T-helper 2 cell treated with Interferon-gamma antibody and Interleukin-4, amounts not matched to agents 5 μg/mL and 100 μg/mL, for 36 hours (primary cell): ENCODE measurements at places on chromosomes 2 and 18.

- no peak for DNase-seq
Measured at GRCh38 chr2:136359121-136359965, 241.4 kb upstream of the CXCR4 start.

DNA sequence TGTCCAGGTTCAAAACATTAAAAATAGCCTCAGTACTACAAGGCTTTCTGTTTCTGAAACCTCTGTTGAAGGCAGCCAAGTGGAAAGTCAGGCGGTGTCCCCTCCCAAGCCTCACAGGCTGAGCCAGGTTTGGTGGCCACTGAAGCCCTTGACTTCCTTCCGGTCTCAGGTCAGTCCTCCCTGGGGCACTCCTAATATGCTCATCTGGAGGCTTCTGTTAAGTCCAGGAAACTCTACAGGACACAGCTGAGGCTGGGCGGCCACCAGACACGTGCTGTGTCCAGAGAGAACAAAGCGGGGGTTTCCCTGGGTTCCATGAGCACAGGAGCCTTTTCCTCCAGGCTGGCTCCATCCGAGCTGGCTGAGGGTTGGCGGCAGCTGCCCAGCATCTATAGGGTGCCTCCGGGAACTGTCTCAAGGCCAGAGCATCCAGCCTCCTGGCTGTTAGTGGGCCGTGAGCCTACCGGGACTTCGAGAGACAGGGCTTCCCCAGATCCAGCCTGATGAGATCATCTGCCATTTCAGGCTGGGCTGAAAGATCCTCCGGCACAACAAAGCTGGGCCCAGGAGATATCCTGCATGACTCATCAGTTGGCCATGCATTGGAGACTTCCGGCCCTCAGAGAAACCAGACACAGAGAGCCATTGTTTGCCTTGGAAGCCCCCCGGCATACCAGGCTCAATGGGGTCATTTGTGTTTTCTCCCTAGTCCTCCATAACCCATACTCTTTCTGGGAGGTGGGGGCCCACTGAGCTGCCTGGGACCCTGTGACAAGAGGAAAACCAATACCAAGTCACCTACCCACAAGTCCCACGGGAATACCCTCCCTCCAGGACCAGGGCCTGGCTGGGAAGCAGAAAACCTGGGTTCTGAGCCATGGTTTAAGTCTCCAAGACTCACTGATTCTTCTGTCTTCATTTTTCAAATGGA, 71.7 kb downstream of the HS1BP3 start:
- no peak for DNase-seq

DNA sequence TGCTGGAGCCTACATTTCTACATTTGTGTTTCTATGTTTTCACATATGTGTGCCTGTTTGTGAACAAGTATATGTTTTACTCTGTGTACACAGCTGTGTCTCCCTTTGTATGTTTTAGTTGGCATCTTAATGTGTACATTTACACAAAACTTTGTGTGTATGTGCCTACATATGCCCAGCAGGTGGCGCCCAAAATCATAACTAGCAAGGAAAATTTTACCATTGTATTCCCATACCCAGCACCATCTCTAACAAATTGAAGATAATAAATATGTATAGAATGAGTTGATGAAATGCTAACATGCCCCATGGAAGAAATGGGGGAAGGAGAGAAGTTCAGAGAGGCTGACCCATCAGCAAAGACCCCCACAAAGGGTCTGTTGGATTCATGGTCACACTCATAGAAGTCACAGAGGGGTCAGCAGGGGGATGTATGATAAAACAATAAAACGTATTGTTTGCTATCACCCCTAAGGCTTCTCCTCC, 48.1 kb downstream of the PKDCC start:
- peak; percentile 36 for DNase-seq

DNA sequence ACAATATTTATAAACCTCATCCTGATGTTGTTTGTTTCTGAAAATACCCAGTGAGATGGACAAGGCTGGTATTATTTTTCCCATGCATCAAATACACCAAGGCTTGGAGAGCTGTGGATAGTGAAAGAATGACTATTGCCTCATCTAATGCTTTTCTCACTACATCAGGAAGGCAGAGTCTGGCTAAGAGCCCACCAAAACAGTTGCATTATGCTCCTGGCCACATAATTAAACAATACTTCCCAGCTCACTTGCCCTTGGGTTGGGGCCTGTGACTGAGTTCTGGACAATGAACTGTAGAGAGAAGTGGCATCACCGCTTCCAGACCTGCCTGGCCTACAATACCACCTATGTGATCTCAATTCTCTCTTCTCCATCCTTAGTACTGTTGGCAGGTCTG, 46.4 kb upstream of the REEP1 start:
- DNase-seq, result no peak

- no peak for DNase-seq
Measured at GRCh38 chr18:3626929-3627458, 177.0 kb downstream of the TGIF1 start.

DNA sequence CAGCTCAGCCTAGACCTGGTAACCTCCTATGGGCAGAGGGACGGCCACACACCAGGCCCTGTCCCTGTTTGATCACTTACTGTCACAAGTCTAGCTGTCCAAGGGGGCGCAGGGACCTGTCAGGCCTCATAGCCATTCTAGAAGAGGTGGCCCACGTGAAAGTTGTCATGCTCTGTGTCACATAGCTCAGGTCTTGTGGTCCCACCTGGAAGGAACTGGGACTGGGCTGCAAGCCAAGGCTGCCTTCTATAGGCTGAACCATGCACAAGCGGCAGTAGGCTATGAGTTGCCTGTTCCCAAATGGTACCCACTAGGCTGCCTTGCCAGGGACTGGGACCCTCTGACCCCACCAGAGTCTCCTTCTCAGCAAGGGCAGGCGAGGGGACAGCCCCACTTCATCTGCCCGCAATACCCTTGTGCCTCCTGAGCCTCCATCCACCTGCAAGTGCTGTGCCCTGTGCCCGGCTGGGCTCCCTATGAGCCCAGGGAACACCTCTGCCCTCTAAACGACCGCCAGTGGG, 177.5 kb downstream of the ANAPC1 start:
- DNase-seq, result no peak

DNA sequence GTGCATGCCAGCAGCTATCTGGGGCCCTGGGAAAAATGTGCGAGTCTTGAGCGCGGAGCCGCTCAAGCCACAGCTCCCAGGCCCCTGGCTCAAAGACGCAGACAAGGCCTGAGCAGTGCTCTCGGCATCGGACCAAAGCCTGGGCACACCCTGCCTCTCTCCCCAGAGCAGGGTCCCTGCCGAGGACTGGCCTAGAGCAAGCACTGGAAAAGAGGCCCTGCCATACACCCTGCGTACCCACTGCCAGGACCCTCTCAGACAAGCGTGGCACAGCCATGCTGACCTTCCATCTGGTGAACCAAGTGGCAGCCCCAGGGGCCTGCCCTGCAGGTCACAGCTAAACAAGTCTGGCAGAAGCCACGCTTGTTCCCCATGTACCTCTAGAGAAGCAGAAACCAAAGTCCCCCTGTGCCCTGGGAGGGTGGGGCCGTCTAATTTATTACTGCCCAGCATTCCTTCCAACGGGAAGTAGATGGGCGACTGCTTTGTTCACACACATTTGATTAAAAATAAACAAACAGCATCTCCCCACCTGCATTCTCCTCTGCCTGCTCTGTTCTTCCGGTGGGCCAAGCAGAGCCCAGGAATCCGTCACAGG, 14.0 kb downstream of the STK25 start:
- DNase-seq, result no peak

GRCh38 chr18:49015886-49016647, 65.3 kb upstream of the SMAD7 start:
- DNase-seq, result no peak

- DNase-seq, result peak; percentile 69
Measured at GRCh38 chr2:54557601-54558187, 101.6 kb downstream of the SPTBN1 start.

GRCh38 chr2:240628507-240628807, 3.2 kb downstream of the GPR35 start:
- no peak for DNase-seq

- no peak for DNase-seq
Measured at GRCh38 chr2:145849466-145849865, 1329.5 kb upstream of the ZEB2 start.

DNA sequence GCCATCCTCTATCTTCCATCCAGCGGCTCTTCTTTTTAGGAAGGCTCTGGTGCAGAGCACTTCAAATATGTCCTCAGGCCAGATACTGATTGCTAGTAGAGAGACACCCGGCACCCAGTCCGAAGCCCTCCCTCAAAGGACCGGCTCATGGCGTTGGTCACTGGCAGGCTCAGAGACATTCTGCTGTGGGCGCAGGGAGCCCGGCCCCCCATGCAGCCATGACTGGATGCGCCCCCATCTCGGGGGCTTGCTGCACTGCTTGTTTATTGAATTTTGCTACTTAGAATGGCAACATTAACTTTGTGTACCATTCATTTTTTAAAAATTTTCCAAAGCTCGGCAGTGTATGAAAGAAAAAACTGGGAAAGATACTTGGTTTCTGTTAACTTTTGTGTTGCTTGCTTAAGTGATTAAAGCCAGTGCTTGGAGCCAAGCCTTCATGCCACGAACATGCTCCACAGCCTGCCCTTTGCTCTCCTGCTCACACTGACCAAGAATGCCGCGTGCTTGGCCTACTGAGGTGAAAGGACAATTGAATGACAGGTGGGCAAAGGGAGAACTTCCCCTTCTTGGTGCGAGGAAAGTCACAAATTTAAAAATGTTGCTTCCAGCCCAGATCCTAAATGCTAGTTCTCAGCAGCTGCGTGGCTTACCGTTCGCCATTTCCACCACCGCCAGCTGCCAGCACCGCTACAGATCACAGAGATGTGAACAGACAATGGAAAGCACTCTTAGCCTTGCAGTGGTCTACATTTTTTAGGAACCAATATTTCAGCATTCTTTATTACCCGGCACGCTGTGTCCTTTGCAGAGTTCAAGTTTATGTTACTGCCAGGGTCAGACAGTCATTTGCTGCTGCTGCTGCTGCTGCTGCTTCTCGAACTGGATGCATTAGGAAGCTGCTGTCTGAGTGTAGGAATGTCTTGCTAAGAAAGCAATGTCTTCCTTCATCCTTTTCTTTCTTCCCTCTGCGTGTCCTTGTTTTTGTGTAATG, 76.7 kb downstream of the FAM210A start:
- DNase-seq, result no peak

DNA sequence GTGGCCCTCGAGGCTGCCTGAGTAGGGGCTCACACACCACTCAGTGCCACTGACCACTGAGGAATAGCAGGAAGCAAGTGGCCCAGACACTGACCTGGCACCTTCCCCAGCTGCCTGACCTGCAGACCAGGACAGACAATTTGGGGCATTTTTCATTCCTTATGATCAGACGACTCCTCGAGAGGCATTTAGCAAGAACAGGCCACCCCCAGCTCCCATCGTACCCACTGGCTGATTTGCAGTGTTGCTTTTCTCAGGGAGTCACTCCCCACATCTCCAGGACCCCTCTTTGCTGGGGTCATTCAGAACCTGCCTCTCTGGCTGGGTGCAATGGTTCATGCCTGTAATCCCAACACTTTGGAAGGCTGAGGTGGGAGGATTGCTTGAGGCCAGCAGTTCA, 185.7 kb downstream of the HAUS1 start:
- DNase-seq, result no peak

GRCh38 chr18:34863702-34864101, 153.6 kb downstream of the DTNA start:
- no peak for DNase-seq

- no peak for DNase-seq
Measured at GRCh38 chr18:37551249-37551648, 14.3 kb downstream of the CELF4 start.

GRCh38 chr18:45666520-45666919, 51.2 kb downstream of the SLC14A2 start:
- DNase-seq, result no peak

GRCh38 chr2:37934591-37935513, 9.8 kb downstream of the RMDN2 start:
- DNase-seq, result no peak

GRCh38 chr2:20533993-20534622, 87.2 kb downstream of the RHOB start:
- no peak for DNase-seq

GRCh38 chr2:21022792-21023367, 21.0 kb downstream of the APOB start:
- DNase-seq, result no peak

- no peak for DNase-seq
Measured at GRCh38 chr2:98586551-98587140, 21.7 kb downstream of the COA5 start.

DNA sequence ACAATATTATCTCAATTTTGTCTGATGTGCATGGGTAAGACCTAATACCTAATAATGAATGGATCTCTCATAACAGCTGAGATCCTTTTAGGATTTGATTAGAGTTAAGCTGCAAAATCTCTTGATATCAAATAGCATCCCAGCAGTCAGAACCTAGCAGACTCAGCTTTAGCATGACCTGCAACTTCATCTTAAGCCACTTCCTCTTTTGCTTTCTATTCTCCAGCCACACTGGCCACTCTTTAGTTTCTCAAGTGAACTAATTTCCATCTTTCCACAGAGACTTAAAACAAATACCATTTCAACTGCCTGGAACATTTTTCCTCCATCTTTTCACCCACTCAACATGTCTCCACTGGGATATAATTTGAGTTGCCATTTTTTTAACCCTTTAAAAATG, 1251.6 kb upstream of the ZEB2 start:
- DNase-seq, result no peak
